Vagina (tissue), 2 donors: ENCODE measurements at places on chromosomes 4 and X.

DNA sequence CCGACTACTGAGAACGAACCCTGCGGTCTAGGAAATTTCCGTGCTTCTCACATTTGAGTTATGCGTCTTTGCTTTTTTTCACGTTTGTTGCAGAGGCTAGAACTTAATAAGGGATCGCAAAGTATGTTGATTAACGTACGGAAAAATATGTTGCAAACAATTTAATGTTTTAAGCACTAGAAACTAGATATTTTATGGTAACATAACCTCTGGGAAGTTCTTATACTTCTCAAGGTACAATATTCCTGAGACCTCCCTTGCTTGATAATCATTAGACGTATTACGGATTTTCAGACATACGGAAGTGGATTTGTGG is 639 bp upstream of the PRDM5 start:
- no peak for DNase-seq

- no peak for DNase-seq
Observed at GRCh38 chr4:100907465-100908454, 389.9 kb upstream of the EMCN start.

- no peak for DNase-seq
Observed at GRCh38 chrX:54042609-54043021, 1.7 kb downstream of the PHF8 start.

- DNase-seq, result no peak
Observed at GRCh38 chr4:125985856-125986255, 671.1 kb downstream of the FAT4 start.

GRCh38 chr4:74037076-74037955 is 1.2 kb downstream of the CXCL3 start:
- no peak for DNase-seq

GRCh38 chrX:114889481-114889880 is 127.9 kb downstream of the IL13RA2 start:
- DNase-seq, result no peak

DNA sequence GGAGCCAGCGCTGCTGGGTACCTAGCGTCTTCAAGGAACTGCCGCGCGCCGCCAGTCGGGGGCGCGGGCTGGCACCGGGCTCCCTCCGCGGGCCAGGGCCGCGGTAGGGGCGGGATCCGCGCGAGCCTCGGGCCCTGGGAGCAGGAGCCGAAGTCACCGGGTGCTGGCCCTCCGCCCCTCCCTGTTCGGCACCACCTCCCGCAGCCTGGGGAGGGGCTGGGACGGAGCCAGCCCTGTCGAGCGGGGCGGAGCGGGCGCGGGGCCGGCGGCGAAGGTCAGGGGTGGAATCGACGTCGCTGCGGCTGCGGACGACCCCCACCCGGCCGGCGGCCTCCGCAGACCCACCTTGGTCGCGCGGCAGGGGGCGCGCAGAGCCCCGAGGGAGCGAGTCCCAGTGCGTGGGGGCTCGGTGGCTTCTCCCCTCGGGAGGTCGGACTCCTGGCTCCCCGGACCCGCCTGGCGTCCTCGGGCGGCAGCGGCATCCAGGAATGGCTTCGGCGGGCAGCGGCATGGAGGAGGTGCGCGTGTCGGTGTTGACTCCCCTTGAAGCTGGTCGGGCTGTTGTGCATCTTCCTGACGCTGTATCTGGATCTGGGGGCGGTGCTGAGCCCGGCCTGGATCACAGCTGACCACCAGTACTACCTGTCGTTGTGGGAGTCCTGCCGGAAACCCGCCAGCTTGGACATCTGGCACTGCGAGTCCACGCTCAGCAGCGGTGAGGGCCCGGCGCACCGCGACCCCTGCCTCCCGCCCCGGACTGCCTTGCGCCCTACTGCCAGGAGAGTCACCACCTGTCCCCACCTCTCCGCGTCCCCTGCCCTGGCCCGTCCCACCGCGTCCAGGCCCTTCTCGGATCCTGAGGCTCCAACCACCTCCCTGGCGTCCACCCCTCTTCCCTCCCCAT is 50.5 kb upstream of the FAM47C start:
- no peak for DNase-seq

DNA sequence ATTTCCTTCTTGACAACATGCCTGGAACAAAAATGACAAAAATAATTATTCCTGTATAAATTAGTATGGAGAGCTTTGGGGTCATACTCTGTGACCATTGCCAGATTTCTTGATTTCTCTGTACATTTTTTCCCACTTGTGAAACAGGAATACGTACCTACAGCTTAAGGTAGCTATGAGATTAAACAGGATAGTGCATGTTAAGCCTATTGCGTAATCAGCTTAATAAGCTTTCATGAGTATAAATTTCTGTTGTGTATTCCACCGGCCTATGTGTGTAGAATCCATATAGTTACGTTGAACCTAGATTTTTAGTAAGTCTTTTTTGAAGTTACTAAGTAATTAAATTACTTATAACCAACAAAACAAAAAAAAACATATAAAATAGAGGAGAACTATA is 334.9 kb downstream of the DCTD start:
- no peak for DNase-seq

DNA sequence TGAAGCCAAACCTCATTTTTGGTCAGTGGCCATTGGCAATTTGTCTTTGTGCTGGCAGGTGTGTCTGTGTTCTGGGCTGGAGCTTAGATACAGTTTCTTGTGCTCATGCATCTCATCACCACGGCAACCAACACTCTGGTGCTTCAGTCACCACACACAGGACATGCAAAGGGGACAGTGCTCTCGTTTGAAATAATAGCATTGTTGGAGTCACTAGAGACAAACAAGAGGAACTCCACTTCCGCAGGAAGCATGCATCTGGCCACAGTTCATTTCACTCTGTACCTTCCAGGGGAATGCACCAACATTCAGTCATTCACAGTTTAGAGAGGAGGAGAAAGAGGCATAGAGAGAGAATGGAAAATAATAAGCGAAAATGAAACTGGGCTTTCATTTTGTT is 267.4 kb downstream of the ANK2 start:
- DNase-seq, result no peak

DNA sequence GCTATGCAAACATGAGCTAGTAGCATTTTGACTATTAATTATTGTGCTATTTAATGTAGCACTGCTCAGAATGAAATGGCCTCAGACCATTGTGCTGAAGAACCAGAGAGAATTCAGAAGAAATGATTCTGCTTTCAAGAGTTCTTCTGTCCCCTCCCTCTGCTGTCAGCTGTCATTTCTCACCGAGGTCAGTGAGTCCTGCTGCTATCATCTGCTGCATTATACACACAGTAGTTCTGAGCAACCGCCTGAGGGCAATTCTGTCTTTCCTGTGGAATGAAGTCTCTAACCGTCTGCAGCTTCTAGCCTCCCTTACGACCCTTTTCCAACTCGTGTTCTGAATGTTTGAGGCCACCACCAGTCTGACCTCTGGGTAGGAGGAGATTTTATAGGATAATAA is 249.4 kb downstream of the HNRNPD start:
- DNase-seq, result no peak

- DNase-seq, result no peak
Observed at GRCh38 chr4:72966652-72967051, 102.9 kb downstream of the COX18 start.
